ENCODE measurements at places on chromosomes 4 and X.

GRCh38 chrX:154136627-154137161, 7.3 kb upstream of the OPN1LW start:
- peak; percentile 72 for DNase-seq

DNA sequence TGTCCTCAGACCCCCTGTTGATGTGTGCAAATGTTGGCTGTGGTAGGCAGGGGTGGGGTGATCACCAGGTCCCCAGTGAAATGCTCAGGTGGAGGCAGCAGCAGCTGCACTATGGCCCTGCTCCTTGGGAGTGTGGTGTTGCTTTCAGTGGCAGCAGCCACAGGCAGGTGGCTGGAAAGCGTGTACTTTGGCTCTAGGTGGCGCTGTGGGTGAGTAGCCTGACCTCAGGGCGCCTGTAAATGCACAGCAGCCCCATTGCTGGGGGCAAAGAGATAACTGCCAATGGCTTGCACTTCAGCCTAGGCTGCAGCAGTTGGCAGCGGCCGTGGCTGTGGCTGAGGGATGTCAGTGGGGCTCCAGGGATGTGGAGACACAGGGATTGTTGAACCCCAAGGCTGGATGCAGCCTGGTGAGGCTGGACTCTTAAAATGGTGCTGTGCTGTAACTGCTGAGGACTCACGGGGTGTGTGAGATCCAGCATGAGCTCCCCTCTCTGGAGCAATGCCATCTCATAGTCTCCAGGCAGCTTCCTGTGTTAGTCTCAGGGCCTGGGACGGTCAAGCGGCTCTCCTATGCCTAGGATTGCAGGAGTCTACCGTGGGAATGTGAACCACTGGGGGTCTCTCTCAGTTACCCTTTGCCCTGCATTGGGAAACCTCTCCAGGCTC, 421.7 kb upstream of the HTR2C start:
- no peak for DNase-seq

GRCh38 chr4:88981556-88981955, 75.4 kb downstream of the FAM13A start:
- no peak for DNase-seq

DNA sequence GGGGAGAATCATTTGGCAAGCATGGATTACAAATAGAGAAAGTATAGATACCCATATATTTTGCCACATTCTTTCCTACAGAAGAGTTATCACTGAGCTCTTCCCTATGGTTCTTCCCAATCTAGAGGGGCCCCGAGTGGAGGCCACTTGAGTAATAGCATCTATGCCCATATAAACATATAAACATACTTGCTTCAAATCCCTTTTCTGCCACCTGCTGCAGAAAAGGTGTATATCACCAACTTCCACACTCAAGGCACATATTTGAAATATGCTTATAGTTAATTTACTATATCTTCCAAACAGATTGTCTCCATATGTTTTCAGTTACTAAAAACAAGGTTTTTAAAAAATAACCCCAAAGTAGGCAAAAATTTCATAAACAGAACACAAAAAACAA, 642.8 kb upstream of the DIPK2B start:
- no peak for DNase-seq

GRCh38 chrX:27336466-27337091, 126.6 kb downstream of the PPP4R3C start:
- no peak for DNase-seq

DNA sequence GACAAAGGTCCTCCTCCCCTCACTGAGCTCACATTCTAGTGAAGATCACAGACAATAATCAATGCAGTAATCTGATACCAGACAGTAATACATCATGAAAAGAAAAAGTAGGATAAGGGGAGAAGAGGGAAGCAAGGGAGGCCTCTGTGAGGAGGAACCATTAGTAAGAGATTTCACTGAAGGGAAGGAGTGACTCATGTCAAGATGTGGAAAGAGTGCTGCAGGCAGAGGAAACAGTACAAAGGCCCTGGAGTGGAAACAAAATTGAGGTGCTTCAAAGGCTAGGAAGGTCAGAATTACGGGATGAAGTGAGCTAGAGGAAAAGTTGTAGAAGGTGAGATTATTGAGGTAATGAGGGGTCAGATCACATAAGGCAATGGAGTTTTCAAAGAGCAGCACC, 38.1 kb downstream of the LAMTOR3 start:
- no peak for DNase-seq

DNA sequence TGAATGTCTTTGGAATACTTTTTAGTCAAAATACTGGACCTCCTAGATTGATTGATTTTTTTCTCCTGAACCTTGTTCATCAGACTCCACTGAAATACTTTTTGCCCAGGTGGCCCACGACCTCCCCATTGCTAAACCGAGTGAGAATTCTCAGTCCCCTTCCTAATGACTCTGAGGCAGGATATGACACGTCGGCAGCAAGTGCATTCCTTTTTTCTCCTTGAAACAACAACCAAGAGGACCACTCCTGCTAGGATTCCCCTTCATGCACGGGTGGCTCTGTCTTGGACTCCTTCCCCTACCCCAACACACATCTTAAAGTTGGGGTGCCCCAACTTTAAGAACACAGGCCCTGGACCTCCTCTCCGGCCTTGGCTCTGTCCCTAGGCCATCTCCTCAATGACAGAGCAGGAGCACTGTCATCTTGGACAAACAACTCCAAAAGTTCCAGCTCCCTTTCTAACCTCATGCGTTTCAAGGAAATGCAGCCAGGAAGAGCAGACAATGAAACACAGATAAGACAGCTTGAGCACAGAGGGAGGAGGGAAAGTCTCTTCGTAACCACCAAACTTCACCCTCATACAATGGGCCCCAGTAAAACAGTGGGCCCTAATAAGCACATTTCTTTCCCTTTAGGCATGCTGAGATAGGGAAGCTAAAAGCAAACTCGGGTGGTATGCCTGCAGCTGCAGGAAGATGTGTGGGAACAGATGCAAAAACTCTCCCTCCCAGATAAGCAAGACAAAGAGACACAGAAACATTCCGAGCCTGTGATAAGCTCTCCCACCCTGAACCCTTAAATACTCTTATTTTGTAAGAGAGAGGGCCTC, 33.9 kb downstream of the ZBTB49 start:
- DNase-seq, result no peak

GRCh38 chrX:110172215-110172614, 145.7 kb downstream of the AMMECR1 start:
- peak; percentile 60 for DNase-seq

GRCh38 chr4:113436360-113436759, 325.2 kb downstream of the CAMK2D start:
- DNase-seq, result no peak

Data from CD4-positive, alpha-beta T cell treated with Interleukin-15 for 1 hour (primary cell).